ENCODE measurements at places on chromosomes 16 and 17. TPM values are rescaled to one million over a fixed set of nuclear protein-coding genes. Genes with fewer than 3 reads are reported as not detected.

GLIS2 gene
- total RNA-seq = 0.08 TPM

PDP2 gene
- total RNA-seq = 25.5 TPM

POLG2 gene
- total RNA-seq = 28.6 TPM

SCGB1C2 gene
- not detected for total RNA-seq

CD300LB gene
- not detected for total RNA-seq

ITGB3 gene
- not detected for total RNA-seq

GRCh38 chr16:78816499-78817195, 717.2 kb downstream of the WWOX start:
- no peak overlapping the region for H3K4me3 ChIP-seq
- peaks cover 2% of the 10 kb centered on the region for H3K36me3 ChIP-seq
- DNase-seq = no peak
- H3K27ac ChIP-seq = no peak overlapping the region
- no peaks in the 10 kb centered on the region for H3K27me3 ChIP-seq
- H3K4me1 ChIP-seq = no peaks in the 10 kb centered on the region

STAC2 gene
- total RNA-seq = 0.20 TPM

DNA sequence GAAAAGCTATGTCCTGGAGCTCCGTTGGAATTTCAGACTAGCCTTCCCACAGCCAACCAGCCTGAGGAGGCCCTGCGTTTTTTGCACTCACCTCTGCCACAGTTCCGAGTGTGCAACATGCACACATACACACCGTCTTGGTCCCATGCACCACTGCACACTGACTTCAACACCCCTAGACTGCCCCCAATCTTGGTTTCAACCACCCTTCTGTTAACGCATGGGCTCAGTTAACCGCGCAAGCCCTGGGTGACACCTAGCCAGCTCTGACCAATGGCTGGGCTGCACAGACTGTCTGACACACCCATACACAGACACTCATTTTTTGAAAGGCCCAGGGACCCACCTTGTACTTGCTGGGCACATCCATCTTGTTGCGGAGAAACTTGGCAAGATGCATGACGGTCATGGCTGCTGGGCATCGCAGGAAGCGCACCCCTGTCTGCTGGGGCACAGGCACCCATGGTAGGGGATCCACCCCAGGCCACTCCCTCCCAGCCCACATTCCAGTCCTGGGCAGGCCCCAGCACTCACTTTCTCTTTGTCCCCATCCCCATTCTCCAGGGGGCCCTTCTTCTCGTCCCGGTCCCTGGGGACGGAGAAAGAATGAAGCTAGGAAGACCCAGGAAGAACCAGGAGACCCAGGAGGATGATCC, 8.0 kb downstream of the CISD3 start:
- no peak overlapping the region for H3K27ac ChIP-seq
- no peaks in the 10 kb centered on the region for H3K36me3 ChIP-seq
- no peak overlapping the region for H3K4me3 ChIP-seq
- peaks cover 22% of the 10 kb centered on the region for H3K4me1 ChIP-seq
- H3K27me3 ChIP-seq = no peaks in the 10 kb centered on the region

PIK3R6 gene
- total RNA-seq = 0.88 TPM

- peaks cover 41% of the 10 kb centered on the region for H3K36me3 ChIP-seq
- no peaks in the 10 kb centered on the region for H3K27me3 ChIP-seq
- peaks cover 7% of the 10 kb centered on the region for H3K4me1 ChIP-seq
- H3K27ac ChIP-seq = no peak overlapping the region
- no peak for DNase-seq
These were observed 59.0 kb downstream of the PHKB start for GRCh38 chr16:47519996-47520679.

GRCh38 chr16:71351558-71351901, 7.0 kb upstream of the CALB2 start:
- no peaks in the 10 kb centered on the region for H3K36me3 ChIP-seq
- no peak overlapping the region for H3K4me3 ChIP-seq
- no peaks in the 10 kb centered on the region for H3K4me1 ChIP-seq
- H3K27ac ChIP-seq = no peak overlapping the region
- H3K27me3 ChIP-seq = peaks cover 4% of the 10 kb centered on the region
- DNase-seq = no peak

KRTAP2-3 gene
- total RNA-seq = not detected

GRCh38 chr17:36667922-36668321, 66.5 kb downstream of the MRM1 start:
- no peaks in the 10 kb centered on the region for H3K36me3 ChIP-seq
- no peak for DNase-seq
- H3K4me1 ChIP-seq = peaks cover 3% of the 10 kb centered on the region
- H3K4me3 ChIP-seq = no peak overlapping the region
- H3K27me3 ChIP-seq = no peaks in the 10 kb centered on the region

GRCh38 chr17:1110541-1110861, 69.3 kb downstream of the ABR start:
- H3K4me1 ChIP-seq = peaks cover 47% of the 10 kb centered on the region
- H3K4me3 ChIP-seq = peak overlapping the region; percentile 79
- H3K27ac ChIP-seq = no peak overlapping the region
- H3K27me3 ChIP-seq = no peaks in the 10 kb centered on the region

CD300LG gene
- total RNA-seq = not detected

GRCh38 chr16:11972128-11972527, 4.4 kb upstream of the SNX29 start:
- H3K4me3 ChIP-seq = no peak overlapping the region
- no peak for DNase-seq
- peaks cover 12% of the 10 kb centered on the region for H3K4me1 ChIP-seq
- H3K27me3 ChIP-seq = no peaks in the 10 kb centered on the region
- H3K27ac ChIP-seq = no peak overlapping the region
- peaks cover 2% of the 10 kb centered on the region for H3K36me3 ChIP-seq

MYH8 gene
- not detected for total RNA-seq

DNA sequence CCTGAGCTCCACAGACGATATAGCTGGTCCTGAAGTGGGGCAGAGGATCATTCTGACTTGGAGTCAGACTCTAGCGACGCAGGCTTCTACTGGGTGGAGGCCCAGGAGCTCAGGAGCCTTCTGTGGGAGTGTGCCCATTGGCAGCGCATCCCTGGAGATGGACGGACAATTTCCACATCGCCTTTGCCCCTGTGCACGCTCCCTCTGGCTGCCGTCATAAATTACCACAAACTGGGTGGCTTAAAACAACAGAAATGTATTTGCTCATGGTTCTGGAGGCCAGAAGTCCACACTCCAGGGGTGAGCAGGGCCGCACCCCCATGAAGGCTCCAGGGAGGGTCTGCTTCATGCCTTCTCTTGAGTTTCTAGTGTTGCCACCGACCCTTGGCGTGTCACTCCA, 6.9 kb downstream of the CARD14 start:
- no peak overlapping the region for H3K27ac ChIP-seq
- DNase-seq = no peak
- H3K27me3 ChIP-seq = no peaks in the 10 kb centered on the region
- H3K4me1 ChIP-seq = no peaks in the 10 kb centered on the region
- no peaks in the 10 kb centered on the region for H3K36me3 ChIP-seq
- no peak overlapping the region for H3K4me3 ChIP-seq

TM4SF5 gene
- not detected for total RNA-seq

SOX9 gene
- not detected for total RNA-seq

GRCh38 chr16:50185005-50185505, 31.9 kb downstream of the TENT4B start:
- H3K4me3 ChIP-seq = no peak overlapping the region
- H3K27me3 ChIP-seq = no peaks in the 10 kb centered on the region
- peaks cover 42% of the 10 kb centered on the region for H3K4me1 ChIP-seq

ABHD15 gene
- 8.6 TPM for total RNA-seq

AANAT gene
- 0.36 TPM for total RNA-seq

CCDC57 gene
- total RNA-seq = 65.1 TPM

DNA sequence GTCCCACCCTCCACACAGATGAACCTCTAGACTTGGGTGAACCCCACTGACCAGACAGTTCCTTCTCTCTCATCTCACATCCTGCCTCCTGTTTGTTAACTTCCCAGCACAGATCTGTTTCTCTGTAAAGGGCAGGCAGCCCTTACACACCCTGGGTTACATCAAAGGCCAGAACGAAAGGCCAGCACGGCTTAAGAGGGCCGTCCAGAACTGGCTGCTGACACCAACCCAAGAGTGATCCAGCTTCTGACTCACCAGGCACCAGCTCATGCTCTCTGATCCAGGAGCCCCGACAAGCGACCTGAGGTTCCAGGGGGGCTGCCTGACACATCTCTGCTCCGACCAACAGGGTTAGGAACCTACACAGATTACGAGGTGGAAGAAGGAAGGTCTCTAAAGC, 86.9 kb downstream of the MRM3 start:
- H3K27ac ChIP-seq = no peak overlapping the region
- H3K4me1 ChIP-seq = peaks cover 2% of the 10 kb centered on the region
- H3K4me3 ChIP-seq = no peak overlapping the region
- H3K36me3 ChIP-seq = no peaks in the 10 kb centered on the region
- DNase-seq = no peak

GRCh38 chr17:29665481-29665810, 42.7 kb upstream of the CORO6 start:
- DNase-seq = no peak
- no peaks in the 10 kb centered on the region for H3K27me3 ChIP-seq
- H3K4me1 ChIP-seq = peaks cover 26% of the 10 kb centered on the region

GP2 gene
- not detected for total RNA-seq

GRCh38 chr17:78013683-78014467, 55.4 kb downstream of the TNRC6C start:
- H3K27me3 ChIP-seq = no peaks in the 10 kb centered on the region
- H3K36me3 ChIP-seq = peaks cover 3% of the 10 kb centered on the region
- no peak overlapping the region for H3K4me3 ChIP-seq
- peak overlapping the region; percentile 26 for H3K27ac ChIP-seq
- H3K4me1 ChIP-seq = peaks cover 25% of the 10 kb centered on the region

DNA sequence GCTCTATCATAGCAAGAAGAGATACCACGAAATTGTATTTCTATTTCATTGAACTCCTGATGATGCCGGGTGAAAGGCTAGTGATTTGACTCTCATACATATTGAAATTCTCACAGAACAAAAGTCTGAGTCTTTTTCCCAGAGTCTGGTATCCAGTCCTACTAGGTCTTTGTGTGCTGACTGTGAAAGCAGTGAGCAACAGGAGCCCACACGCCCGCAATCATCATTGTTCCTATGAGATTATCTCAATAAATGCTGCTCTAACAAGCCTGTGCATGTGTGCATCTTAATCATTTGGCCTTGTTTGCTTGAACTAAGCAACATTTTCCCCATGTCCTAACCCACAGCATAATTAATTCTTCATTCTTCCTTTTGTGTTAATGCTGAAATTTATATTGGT, 1466.0 kb downstream of the CDH11 start:
- H3K27me3 ChIP-seq = no peaks in the 10 kb centered on the region
- H3K4me1 ChIP-seq = no peaks in the 10 kb centered on the region
- H3K27ac ChIP-seq = no peak overlapping the region

- H3K4me3 ChIP-seq = peak overlapping the region; percentile 35
- no peak overlapping the region for H3K27ac ChIP-seq
- no peak for DNase-seq
These were observed 95.1 kb downstream of the NTN1 start for GRCh38 chr17:9116311-9116835.

- H3K4me1 ChIP-seq = no peaks in the 10 kb centered on the region
- H3K36me3 ChIP-seq = no peaks in the 10 kb centered on the region
These were observed 19.0 kb upstream of the MON1B start for GRCh38 chr16:77171745-77172635.

DNA sequence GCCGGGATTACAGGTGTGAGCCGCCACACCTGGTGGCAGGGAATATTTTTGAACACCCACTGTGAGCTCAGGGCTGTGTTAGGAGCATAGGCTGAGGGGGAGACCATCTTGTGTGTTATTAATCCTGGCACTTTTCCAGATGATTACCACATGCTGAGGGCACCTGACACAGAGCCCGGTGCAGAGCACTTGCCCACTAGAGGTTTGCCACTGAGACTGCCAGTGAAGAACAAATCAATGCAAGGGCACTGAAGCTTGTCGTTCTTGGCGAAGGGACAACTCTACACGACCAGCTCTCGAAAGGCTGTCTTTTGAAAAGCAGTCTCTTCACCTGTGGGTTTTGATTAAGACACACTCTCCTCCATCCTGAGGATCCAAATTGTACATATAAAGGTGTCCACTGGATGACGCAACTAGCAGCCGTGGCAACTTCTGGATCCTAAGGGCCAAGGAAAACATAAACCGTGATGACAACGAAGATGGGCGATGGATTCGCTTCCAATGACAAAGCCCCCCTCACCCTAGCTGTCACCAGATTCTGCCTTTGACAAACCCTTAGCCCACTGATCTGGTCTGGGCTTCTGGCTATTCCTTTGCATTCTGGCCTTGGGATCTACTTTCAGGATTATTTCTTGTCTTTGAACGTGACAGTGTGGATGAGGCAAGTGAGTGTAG, 28.7 kb downstream of the WIPI1 start:
- no peak overlapping the region for H3K27ac ChIP-seq
- no peak overlapping the region for H3K4me3 ChIP-seq
- DNase-seq = no peak
- peaks cover 2% of the 10 kb centered on the region for H3K36me3 ChIP-seq
- no peaks in the 10 kb centered on the region for H3K27me3 ChIP-seq
- peaks cover 5% of the 10 kb centered on the region for H3K4me1 ChIP-seq

DNA sequence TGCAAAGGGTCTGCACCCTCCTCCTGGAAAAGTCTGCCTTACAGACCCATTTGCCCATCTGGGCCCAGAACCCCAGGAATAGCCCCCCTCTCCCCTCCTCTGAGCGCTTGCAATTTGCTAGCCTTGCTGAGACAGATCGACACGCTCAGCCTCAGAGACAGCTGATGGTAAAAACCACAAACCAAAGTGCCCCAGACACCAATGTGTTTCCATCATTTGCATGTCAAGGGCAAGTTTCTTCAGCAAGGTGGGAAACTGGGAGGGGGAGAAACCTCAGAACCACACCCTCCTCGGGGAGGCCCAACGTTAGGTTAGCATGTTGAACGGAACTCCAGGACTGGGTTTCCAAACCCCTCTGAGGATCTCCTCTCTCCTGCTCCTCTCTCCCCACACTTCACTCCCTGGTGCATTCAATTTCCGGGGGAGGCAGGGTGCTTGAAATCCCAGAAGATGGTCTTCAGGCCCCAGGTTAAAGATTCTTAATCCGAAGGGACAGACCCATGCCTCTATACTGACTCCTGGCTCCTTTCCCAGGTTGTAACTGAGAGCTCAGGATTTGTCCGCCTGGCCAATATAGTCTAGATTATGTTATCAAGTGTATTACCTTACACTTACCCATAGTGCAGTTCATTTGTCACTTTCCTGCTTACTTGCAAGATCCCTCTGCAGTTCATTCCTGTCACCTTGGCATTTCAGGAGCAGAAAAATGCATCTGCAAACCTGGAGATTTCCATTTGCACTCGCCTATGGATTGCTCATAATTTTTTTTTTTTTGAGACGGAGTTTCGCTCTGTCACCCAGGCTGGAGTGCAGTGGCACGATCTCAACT, 1.3 kb upstream of the CUEDC1 start:
- H3K27me3 ChIP-seq = peaks cover 64% of the 10 kb centered on the region
- no peaks in the 10 kb centered on the region for H3K36me3 ChIP-seq
- H3K27ac ChIP-seq = no peak overlapping the region

- peaks cover 5% of the 10 kb centered on the region for H3K36me3 ChIP-seq
- DNase-seq = no peak
- H3K27me3 ChIP-seq = no peaks in the 10 kb centered on the region
- H3K27ac ChIP-seq = peak overlapping the region; percentile 72
These were observed 97.5 kb downstream of the RAB11FIP4 start for GRCh38 chr17:31488982-31489294.

- no peaks in the 10 kb centered on the region for H3K27me3 ChIP-seq
- H3K36me3 ChIP-seq = peaks cover 1% of the 10 kb centered on the region
- peaks cover 30% of the 10 kb centered on the region for H3K4me1 ChIP-seq
- no peak for DNase-seq
- H3K4me3 ChIP-seq = no peak overlapping the region
- H3K27ac ChIP-seq = no peak overlapping the region
These were observed 4.3 kb downstream of the GID4 start for GRCh38 chr17:18043491-18043890.
